Activated CD4-positive, alpha-beta memory T cell treated with anti-CD3 and anti-CD28 coated beads for 36 hours (primary cell): ENCODE measurements at places on chromosomes 1 and 21. TPM values are rescaled to one million over a fixed set of nuclear protein-coding genes. Genes with fewer than 3 reads are reported as not detected.

Gene C1orf141
- 1.2 TPM for total RNA-seq

Gene CCDC17
- 1.3 TPM for total RNA-seq

Gene ADGRB2
- 1.6 TPM for total RNA-seq

Gene SEMA4A
- 68.2 TPM for total RNA-seq

Gene ATP1A2
- not detected for total RNA-seq

Gene TRIM17
- total RNA-seq, result 1.6 TPM

GRCh38 chr1:4730078-4730477 is 75.7 kb downstream of the AJAP1 start:
- H3K27ac ChIP-seq, result no peak overlapping the region
- H3K36me3 ChIP-seq, result no peaks in the 10 kb centered on the region
- H3K4me1 ChIP-seq, result no peaks in the 10 kb centered on the region
- no peak for DNase-seq

GRCh38 chr21:33296156-33296555 is 28.6 kb upstream of the IFNAR1 start:
- H3K4me1 ChIP-seq, result peaks cover 43% of the 10 kb centered on the region
- H3K4me3 ChIP-seq, result no peak overlapping the region
- H3K27me3 ChIP-seq, result no peaks in the 10 kb centered on the region
- H3K27ac ChIP-seq, result no peak overlapping the region

- peak; percentile 29 for DNase-seq
- H3K36me3 ChIP-seq, result peaks cover 5% of the 10 kb centered on the region
- no peaks in the 10 kb centered on the region for H3K27me3 ChIP-seq
- H3K4me3 ChIP-seq, result no peak overlapping the region
- H3K27ac ChIP-seq, result no peak overlapping the region
Measured at GRCh38 chr1:153880962-153881361, 41.8 kb downstream of the GATAD2B start.

DNA sequence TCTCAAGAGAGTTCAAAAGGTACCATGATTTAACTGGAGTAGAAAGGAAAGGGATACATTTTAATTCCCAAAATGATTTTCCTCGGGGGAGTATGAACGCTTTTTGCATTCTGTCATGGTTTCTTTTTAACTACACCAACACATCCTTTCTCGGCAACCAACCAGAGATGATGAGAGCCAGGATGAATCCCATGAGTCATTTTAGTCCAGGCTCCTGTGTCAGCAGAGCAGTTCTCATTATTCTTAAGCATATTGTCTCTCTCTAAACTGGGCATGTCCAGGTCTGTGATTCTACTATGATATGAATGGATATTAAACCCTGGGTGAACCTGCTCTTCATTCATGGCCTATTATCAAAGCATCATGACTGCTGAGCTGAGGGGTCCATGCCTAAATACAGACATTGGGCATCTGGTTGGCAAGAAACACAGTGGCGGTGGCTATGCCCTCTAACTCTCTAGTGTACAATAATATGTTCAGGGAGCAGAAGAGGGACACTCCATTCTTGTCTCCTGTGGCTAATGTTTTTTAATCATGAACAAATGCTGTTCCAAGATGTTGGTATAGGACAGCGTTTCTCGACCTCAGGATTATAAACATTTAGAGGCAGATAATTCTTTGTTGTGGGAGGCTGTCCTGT is 124.3 kb upstream of the ESRRG start:
- no peak for DNase-seq
- H3K4me3 ChIP-seq, result no peak overlapping the region
- no peaks in the 10 kb centered on the region for H3K27me3 ChIP-seq
- H3K27ac ChIP-seq, result no peak overlapping the region
- H3K4me1 ChIP-seq, result no peaks in the 10 kb centered on the region

- no peak overlapping the region for H3K27ac ChIP-seq
- peaks cover 6% of the 10 kb centered on the region for H3K4me1 ChIP-seq
- DNase-seq, result no peak
- no peak overlapping the region for H3K4me3 ChIP-seq
Measured at GRCh38 chr1:246695136-246695535, 29.1 kb upstream of the SCCPDH start.

- DNase-seq, result no peak
- no peaks in the 10 kb centered on the region for H3K27me3 ChIP-seq
- peaks cover 11% of the 10 kb centered on the region for H3K4me1 ChIP-seq
- no peak overlapping the region for H3K4me3 ChIP-seq
- H3K36me3 ChIP-seq, result no peaks in the 10 kb centered on the region
- H3K27ac ChIP-seq, result no peak overlapping the region
Measured at GRCh38 chr1:235929216-235929615, 62.5 kb upstream of the LYST start.

GRCh38 chr1:68347415-68347814 is 102.3 kb downstream of the RPE65 start:
- no peak overlapping the region for H3K4me3 ChIP-seq
- no peaks in the 10 kb centered on the region for H3K4me1 ChIP-seq
- no peaks in the 10 kb centered on the region for H3K36me3 ChIP-seq
- no peak overlapping the region for H3K27ac ChIP-seq
- peaks cover 3% of the 10 kb centered on the region for H3K27me3 ChIP-seq
